Peyer's patch (tissue), 4 donors: ENCODE measurements at places on chromosomes 4 and X.
A peak's percentile ranks its signal among the peaks of the same experiment; 100 is the strongest.

DNA sequence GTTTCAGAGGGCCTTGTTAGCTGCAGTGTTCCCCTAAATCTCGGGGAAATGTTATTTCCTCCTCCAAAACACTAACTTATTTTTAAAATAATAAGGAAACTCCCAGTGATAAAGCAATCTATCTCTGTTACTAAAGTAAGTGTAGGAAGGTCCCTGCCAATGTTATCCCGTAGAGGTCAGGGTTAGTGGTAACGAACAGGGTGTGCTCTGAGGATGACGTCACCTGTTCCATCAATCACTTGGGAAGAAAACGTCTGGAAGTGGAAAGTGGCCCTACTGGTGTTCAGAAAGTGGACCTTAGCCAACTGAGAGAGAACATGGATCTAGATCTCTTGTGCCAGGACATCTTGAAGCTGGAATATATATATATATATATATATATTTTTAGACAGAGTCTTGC lies 249.5 kb downstream of the BCOR start:
- no peak for DNase-seq

DNA sequence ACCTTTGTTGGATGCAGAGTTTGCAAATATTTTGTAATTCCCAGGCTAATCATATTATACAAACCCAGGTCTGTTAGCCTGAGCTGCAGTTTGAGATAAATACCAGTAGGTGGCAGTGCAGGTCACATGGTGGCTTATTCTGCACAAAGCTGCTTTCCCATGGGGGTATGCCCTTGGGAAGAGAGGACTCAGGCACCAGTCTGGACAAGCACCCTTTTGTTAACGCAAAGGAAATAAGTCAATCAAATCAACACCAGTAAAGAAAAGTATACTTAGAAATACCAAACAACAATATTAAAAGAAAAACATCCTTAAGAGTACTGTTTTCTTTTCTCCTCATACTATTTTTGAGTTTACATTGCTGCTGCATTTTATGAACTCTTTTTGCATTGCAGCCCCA lies 389.0 kb upstream of the ZFP42 start:
- peak; percentile 48 for DNase-seq

- DNase-seq, result no peak
These were observed 58.0 kb downstream of the RHOH start for GRCh38 chr4:40254608-40255392.

GRCh38 chr4:74161666-74162450 lies 3.9 kb downstream of the MTHFD2L start:
- no peak for DNase-seq

- no peak for DNase-seq
These were observed 2.6 kb downstream of the SLC25A31 start for GRCh38 chr4:127732623-127733328.

DNA sequence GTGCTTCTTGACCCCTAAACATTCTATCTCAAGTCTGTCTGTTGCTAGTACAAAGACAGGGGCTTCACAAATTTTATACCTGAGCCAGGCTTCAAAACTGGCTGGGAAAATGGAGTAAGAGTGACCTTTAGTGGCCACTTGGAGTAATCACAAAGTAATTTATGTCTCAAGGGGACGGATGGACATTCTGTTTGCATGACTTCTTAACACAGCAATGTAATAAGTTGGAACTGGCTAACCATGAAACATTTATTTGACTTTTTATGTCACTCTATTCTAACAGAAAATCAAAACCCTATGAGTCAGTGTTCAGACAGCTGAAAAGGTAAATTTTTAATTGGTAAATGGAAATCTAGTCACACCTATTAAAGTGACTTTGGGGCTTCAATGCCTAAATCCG lies 600.6 kb downstream of the ANKRD50 start:
- DNase-seq, result no peak

DNA sequence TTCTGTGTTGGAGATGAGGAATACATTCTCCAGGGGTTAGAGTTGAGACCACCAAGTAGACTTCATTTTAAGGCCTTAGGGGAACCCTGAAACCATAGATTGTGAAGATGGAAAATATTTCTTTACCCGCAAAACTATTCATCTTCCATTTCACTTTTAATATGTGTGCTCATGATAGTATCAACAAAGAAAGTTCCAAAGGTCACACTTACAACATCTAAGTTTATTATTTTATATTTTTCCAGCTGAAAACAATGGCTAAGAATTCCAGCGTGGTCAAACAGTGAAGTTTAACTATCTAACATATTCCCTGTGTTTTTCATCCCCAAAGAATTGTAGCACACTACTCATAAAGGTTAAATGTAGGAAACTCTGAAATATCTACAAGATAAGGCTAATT lies 214.5 kb upstream of the GIMD1 start:
- no peak for DNase-seq

- DNase-seq, result no peak
These were observed 6.5 kb upstream of the DLG3 start for GRCh38 chrX:70437921-70438665.

GRCh38 chrX:118047446-118048186 lies 69.0 kb downstream of the KLHL13 start:
- no peak for DNase-seq

- DNase-seq, result no peak
These were observed 339.5 kb downstream of the DHX15 start for GRCh38 chr4:24244663-24245490.

- no peak for DNase-seq
These were observed 134.2 kb downstream of the CHIC2 start for GRCh38 chr4:53929955-53930798.

DNA sequence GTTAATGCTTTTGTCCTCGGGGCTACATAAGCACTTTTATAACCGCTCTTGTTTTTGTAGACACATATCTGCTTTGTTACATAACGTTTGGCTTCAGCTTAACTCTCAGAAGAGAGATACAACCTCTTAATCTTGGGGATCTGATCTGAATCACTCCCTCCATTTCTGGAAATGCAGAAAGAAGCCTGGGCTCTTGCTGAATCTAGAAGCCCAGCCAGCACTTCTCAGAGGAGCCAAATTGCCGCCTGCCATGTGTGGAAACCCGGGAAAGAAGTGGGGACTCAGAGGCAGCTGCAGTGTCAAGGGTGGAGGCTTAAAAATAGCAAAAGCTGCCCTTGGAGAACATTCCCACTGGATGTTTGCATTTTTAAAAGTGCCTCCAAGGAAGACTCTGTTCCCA lies 69.3 kb upstream of the LDB2 start:
- no peak for DNase-seq

DNA sequence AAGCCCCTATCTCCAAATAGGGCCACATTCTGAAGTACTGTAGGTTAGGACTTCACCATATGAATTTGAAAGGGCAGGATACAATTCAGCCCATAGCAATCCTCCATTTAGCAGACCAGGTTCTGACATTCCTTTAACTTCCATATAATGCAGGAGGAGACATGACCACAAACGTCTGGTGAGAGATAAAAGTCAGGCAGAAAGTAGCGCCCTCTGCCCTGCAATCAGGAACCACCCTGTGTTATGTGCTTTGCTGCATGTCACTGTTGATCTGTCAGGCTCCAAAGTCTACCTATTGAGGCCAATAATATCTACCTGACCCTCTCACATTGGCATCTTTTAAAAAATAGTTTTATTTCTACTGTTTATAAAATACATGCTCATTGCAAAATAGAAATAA lies 30.2 kb upstream of the SEPSECS start:
- DNase-seq, result no peak

DNA sequence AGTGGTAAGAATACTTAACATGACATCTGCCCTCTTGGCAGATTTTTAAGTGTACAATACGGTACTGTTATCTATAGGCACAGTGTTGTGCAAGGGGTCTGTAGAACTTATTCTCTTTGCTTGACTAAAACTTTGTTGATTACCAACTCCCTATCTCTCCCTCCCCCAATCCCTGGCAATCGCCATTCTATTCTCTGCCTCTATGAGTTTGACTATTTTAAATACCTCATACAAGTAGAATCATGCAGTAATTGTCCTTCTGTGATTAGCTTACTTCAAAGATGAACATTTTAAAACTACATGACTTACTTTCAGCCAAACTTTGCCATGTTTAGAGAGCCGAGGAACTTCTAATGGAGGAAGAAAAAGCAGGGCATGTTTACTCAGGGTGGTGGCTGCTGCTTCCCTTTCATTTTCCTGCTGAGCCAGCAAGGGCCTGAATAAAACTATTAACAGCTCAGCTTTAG lies 62.4 kb downstream of the APOO start:
- DNase-seq, result no peak

DNA sequence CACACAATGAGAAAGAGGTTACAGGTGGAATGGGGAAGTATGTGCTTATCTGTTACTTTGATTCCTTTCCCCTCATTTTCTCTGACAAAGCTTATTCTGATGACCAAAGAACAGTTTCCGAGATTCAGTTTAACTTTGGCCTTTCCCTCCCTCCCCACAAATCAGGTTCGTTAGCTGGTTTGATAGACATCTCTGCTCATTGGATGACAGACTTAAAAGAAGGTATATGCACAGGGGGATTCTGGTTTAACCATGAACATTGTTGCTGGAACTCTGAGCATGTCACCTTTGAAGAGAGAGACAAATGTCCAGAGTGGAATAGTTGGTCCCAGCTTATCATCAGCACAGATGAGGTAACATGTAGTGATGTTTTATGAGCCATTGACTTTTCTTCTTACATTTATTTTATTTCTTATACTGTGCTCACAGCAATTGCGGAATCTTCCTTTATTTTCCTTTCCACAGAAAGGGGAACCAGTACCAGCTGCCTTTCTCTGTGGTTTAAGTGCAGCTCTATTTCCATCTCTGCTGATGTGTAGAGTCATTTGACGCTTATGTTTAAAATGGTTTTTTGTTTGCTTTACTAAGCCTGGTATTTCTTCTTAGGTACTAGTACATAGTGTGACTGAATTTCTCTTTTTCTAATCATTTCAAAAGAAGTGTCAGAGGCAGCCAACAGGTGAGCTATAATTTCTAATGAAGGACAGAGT lies 125.0 kb downstream of the AKAP4 start:
- no peak for DNase-seq

DNA sequence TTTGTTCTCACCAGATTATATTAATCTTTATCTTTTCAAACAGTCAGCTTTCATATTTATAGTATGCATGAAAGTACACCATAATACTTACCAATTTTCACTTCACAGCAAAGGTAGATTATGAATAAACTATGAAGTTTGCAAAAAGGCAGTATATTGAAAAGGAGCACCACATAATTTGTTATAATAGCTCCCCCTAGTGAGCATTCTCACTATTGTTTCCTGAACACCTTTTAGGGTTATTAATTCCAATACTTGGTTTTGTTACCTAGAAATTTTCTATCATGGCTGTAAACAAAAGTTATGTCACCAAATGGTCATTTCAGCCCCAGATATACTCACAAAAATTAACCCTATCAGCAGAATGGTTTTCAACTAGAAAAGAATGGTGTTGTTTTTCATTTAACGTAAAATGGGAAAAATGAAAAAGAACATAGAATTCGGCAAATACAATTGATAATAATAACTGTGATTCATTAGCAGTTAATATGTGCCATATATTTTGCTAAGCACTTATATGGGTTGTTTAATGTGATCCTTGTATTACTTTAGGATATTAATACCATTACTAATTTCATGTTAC lies 30.2 kb upstream of the NKX6-1 start:
- no peak for DNase-seq

DNA sequence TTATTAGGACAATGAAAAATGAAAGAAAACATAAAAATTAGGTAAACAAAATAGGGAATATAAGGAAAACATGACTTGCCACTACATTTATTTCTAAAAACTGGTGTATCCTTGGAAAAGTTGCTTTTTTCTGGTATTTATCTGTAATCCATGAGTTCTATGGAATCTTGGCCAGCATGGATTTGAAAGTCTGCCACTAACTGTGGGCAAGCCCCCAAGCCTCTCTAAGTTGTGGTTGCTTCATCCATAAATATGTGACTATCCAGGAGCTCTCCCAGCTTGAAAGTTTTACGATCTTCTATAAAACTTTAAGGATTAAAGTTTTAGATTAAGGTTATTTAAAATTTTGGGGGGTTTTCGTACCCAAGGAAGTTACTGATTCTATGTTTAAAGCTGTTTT lies 21.8 kb downstream of the RPS6KA3 start:
- DNase-seq, result no peak

DNA sequence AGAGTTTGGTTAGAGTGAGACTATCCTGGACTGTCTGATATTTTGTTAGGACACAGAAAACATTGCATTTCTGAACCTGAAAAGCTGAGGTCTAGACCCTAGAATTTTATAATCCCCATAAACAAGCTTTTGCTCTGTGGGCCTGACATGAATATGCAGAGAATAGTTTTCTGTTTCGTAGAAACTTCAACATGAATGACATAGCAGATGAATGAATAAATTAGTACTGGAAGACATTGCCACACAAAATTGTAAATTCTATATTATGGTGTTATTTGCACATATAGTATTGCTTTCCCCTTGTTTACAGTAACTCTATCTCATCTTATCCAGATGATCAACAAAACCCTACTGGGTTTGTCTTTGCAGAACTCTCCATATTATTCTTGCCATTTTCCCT lies 54.9 kb upstream of the MAML3 start:
- no peak for DNase-seq
